Left ventricle myocardium inferior (tissue), 1 donor: ENCODE measurements at places on chromosomes 13 and 19. TPM values are rescaled to one million over a fixed set of nuclear protein-coding genes. Genes with fewer than 3 reads are reported as not detected.

Gene NTF4
- not detected for total RNA-seq

- H3K4me1 ChIP-seq: peaks cover 5% of the 10 kb centered on the region
- no peak for DNase-seq
- no peak overlapping the region for H3K27ac ChIP-seq
- no peaks in the 10 kb centered on the region for H3K36me3 ChIP-seq
- no peak overlapping the region for H3K4me3 ChIP-seq
- no peaks in the 10 kb centered on the region for H3K27me3 ChIP-seq
Observed at GRCh38 chr13:79427883-79428282, 21.8 kb upstream of the RBM26 start.

DNA sequence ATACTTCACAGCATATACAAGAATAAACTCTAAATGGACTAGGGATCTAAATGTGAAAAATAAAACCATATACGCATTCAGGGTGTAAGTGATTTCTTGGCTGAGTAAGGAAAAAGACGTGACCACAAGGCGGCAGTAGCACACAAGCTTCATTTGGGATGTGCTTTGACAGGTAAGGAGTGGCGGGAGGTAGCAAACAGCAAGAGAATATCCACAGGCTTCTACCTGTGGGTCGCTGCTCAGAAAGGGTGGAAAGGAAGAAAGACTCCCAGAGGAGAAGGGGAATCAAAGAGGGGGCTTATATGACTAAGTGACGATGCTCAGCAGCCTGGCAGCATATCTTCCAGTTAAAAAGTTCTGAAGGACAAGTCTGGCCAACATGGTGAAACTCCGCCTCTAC, 2.5 kb upstream of the ZNF121 start:
- no peak overlapping the region for H3K4me3 ChIP-seq
- no peak overlapping the region for H3K27ac ChIP-seq

- no peak overlapping the region for H3K4me3 ChIP-seq
- H3K27ac ChIP-seq: no peak overlapping the region
- DNase-seq: no peak
- H3K36me3 ChIP-seq: no peaks in the 10 kb centered on the region
- no peaks in the 10 kb centered on the region for H3K4me1 ChIP-seq
Observed at GRCh38 chr13:47081850-47082249, 185.0 kb upstream of the HTR2A start.

- H3K27me3 ChIP-seq: no peaks in the 10 kb centered on the region
- no peak overlapping the region for H3K4me3 ChIP-seq
- peaks cover 90% of the 10 kb centered on the region for H3K36me3 ChIP-seq
- H3K4me1 ChIP-seq: peaks cover 3% of the 10 kb centered on the region
- H3K27ac ChIP-seq: no peak overlapping the region
Observed at GRCh38 chr19:47267350-47267759, 7.3 kb upstream of the INAFM1 start.

DNA sequence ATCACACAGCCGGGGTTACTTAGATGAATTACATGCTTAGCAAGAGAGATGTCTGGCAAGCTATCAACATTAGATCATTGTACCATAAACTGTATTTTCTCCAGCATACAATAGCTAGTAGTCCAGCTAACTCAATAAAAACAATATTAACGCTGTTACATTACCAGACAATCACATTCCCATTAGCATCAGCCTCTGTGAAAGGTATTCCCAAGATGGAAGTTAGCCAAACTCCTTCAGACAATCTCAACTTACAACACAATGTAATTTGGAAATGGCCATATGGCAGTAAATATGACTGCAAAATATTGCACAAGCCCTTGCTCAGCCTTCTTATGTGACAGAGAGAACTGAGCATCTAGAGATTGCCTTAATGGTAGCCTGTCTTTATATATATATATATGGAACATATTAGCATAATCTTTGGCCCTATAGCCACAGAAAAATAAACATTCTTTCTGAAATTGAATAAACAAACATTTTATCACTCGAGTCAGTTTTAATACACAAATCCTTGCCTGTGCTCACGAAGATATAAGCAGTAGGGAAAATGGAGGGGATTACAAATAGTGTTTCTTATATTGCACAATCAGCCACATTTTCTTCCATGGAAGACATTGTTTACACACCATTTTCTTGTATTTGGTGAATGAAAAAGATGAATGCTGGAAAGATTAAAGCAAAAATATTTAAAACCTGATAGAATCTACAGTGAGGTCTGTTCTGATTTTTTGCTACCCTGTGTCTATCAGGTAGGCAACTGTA, 1060.5 kb downstream of the DIAPH3 start:
- no peaks in the 10 kb centered on the region for H3K36me3 ChIP-seq
- DNase-seq: no peak
- no peaks in the 10 kb centered on the region for H3K27me3 ChIP-seq
- no peak overlapping the region for H3K4me3 ChIP-seq
- no peaks in the 10 kb centered on the region for H3K4me1 ChIP-seq
- no peak overlapping the region for H3K27ac ChIP-seq

Gene SBSN
- total RNA-seq: not detected

GRCh38 chr13:64274481-64275217, 2859.0 kb upstream of the PCDH20 start:
- no peaks in the 10 kb centered on the region for H3K36me3 ChIP-seq
- no peaks in the 10 kb centered on the region for H3K27me3 ChIP-seq
- no peak overlapping the region for H3K27ac ChIP-seq
- DNase-seq: no peak
- no peak overlapping the region for H3K4me3 ChIP-seq
- H3K4me1 ChIP-seq: no peaks in the 10 kb centered on the region

- DNase-seq: no peak
- no peaks in the 10 kb centered on the region for H3K27me3 ChIP-seq
- no peak overlapping the region for H3K4me3 ChIP-seq
- no peak overlapping the region for H3K27ac ChIP-seq
- no peaks in the 10 kb centered on the region for H3K36me3 ChIP-seq
Observed at GRCh38 chr13:73339086-73339485, 280.3 kb downstream of the KLF5 start.

DNA sequence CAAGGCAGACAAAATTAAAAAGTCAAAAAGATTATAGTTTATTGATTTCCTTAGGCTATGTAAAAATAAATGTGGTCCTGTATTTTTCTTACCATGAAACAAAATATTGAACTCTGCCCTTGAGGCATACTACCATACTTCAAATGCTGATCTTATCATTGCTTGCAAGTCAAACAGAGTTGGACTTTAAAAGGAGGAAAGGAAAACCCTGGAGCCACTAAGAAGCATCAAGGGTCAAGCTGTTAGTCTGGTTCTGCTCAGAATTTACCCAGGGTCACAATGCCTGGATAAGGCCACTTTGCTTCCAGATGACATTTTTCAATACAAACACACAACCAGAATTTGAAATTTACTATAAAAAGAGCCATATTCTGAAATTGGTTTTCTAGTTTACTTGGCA, 2.2 kb upstream of the FREM2 start:
- H3K27me3 ChIP-seq: peaks cover 78% of the 10 kb centered on the region
- H3K4me1 ChIP-seq: peaks cover 20% of the 10 kb centered on the region
- no peaks in the 10 kb centered on the region for H3K36me3 ChIP-seq

DNA sequence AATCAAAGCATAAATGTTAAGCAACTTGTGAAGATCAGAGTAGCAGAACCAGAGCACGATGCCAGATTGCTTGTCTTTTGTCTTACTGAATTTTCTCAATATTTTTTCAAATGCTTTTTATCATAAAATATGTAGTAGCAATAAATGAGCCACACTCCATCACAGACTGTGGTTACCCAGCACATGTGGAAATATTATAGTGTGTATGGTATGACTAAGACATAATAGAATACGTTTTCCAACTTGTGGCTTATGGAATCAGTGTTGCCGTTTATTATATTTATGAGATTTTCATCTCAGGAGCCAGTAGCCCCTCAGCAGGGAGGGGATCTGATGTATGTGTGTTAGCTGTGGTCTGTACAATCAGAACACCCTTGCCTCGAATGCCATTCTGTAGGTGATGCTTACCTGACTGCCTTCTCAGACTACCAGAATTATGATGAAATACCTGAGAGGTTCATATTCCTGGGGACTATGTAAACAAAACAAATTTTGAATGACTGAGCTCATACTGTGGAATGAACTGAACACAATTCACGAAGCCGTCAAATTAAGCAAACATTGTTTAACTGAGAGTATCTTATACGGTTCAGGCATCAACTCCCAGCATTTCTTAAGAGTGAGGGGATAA, 1.9 kb downstream of the SCEL start:
- no peak overlapping the region for H3K27ac ChIP-seq
- H3K27me3 ChIP-seq: peaks cover 24% of the 10 kb centered on the region

Gene TM9SF2
- 55.1 TPM for total RNA-seq

DNA sequence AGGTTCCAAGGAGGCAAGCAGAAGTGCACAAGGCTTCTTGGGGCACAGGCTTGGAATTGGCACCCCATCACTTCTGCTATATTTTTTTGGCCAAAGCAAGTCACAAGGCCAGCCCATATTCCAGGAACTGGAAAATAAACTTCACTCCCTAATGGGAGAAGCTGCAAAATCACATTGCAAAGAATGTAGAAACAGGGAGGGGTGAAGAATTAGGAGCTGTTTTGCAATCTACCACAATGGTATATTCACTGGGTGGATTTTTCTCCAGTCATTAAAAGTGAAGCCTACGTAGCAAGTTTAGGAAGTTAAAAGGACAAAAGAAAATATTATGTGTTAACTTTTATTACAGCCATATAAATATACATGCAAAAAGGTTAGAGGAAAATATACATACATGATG, 464.8 kb downstream of the COG6 start:
- H3K27me3 ChIP-seq: no peaks in the 10 kb centered on the region
- H3K36me3 ChIP-seq: no peaks in the 10 kb centered on the region
- DNase-seq: no peak
- H3K4me1 ChIP-seq: peaks cover 17% of the 10 kb centered on the region
- H3K27ac ChIP-seq: peak overlapping the region; percentile 58

GRCh38 chr19:30144242-30144758, 202.3 kb downstream of the URI1 start:
- H3K4me1 ChIP-seq: no peaks in the 10 kb centered on the region
- no peak overlapping the region for H3K27ac ChIP-seq
- no peak overlapping the region for H3K4me3 ChIP-seq
- no peaks in the 10 kb centered on the region for H3K36me3 ChIP-seq

DNA sequence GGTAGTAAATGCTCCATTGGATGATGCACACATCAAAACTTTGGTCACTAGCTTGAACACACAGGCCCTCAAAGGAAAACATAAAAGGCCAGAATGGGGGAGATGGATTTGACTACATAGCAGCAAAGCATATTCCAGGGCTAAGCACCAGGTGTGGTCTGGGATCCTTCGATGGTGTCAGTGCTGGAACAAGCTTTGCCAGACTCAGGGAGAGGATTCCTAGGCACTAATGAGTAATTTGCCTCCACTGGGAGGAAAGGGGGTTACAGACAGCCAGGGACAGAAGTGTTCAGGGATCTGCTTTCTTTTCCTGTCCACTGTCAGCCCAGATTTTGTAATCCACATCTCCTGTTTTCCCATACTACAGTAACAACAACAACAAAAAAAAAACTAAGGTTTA, 157.2 kb upstream of the OBI1 start:
- H3K27ac ChIP-seq: no peak overlapping the region
- H3K36me3 ChIP-seq: no peaks in the 10 kb centered on the region
- no peak for DNase-seq

DNA sequence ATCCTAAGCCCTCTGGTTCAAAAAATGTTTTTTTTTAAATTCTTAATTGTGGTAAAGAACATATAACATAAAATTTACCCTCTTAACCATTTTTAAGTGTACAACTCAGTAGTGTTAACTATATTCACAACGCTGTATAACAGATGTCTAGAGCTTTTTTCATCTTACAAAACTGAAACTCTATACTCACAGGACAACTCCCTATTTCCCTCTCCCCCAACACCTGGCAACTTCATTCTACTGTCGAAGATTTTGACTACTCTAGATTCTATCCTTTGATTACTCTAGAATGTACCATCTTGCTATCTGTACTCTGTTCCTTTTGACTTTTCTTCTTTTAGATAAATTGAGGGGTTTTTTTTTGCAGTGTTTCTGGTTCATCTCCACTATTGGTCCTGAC, 200.4 kb downstream of the KLF12 start:
- no peak overlapping the region for H3K4me3 ChIP-seq
- no peaks in the 10 kb centered on the region for H3K27me3 ChIP-seq
- no peaks in the 10 kb centered on the region for H3K36me3 ChIP-seq
- H3K27ac ChIP-seq: no peak overlapping the region

Gene THSD8
- 2.7 TPM for total RNA-seq

DNA sequence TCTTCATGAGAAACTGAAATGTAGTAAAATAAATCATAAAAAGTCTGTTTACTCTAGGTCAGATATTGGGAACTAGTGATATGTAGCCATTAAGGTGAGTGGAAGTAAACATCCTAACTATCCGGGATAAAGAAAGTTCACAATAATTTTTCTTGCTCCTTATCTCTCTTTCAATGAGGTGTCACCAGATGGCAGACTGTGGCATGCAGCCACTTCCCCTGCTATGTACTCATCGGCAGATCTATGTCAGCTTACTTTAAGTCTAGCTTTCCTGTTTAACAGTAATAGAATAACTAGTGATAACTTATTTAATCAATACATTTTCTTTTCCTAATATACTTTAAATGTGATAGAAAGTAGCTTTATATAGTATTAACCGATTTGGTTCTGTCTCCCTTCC, 181.9 kb downstream of the NDFIP2 start:
- no peaks in the 10 kb centered on the region for H3K27me3 ChIP-seq
- no peaks in the 10 kb centered on the region for H3K36me3 ChIP-seq
- peaks cover 19% of the 10 kb centered on the region for H3K4me1 ChIP-seq
- DNase-seq: peak; percentile 30
- peak overlapping the region; percentile 36 for H3K4me3 ChIP-seq

Gene LGALS14
- total RNA-seq: not detected

Gene SIGLEC11
- 0.55 TPM for total RNA-seq

GRCh38 chr19:13842291-13843103, 34.4 kb upstream of the NANOS3 start:
- DNase-seq: peak; percentile 91
- H3K27me3 ChIP-seq: no peaks in the 10 kb centered on the region
- H3K4me3 ChIP-seq: peak overlapping the region; percentile 94
- peaks cover 85% of the 10 kb centered on the region for H3K4me1 ChIP-seq

DNA sequence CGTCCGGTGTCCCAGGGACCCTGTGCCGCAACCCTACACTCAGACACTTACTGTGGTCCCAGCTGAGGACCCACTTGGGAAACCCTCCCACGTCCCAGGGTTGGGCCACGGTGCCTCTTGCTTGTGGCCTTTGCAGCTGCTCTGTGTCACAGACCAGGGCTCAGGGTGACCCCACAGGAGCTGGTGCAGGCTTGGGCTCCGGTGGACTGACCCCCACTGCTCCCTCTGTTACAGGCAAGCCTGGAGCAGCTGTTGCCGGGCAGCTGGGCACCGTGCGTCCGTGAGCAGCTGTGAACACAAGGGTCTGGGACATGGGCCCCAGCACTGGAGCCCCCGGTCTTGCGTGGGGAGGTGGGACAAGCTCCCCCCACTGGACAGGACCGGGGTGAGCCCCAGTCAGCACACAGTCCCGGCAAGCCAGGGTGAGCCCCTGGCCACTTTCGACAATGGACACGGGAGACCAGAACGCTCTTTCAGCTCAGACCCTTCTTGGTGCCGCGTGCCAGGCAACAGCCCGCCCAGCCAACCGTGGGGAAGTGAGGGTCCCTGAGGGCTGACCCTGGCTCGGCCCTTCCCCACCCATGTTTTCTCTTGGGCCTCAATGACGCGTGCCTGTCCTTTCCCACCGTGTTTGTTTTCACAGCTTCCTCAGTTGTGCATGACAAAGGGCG, 65.7 kb upstream of the C13orf46 start:
- H3K27me3 ChIP-seq: no peaks in the 10 kb centered on the region
- no peak overlapping the region for H3K4me3 ChIP-seq
- H3K4me1 ChIP-seq: peaks cover 31% of the 10 kb centered on the region
- DNase-seq: no peak
- no peak overlapping the region for H3K27ac ChIP-seq
- H3K36me3 ChIP-seq: no peaks in the 10 kb centered on the region
